ENCODE measurements at places on chromosomes 16 and 17.

- no peak for DNase-seq
Measured at GRCh38 chr17:57551321-57552079, 193.6 kb downstream of the CCDC182 start.

- no peak for DNase-seq
Measured at GRCh38 chr16:3145151-3145550, 10.3 kb downstream of the ZNF213 start.

DNA sequence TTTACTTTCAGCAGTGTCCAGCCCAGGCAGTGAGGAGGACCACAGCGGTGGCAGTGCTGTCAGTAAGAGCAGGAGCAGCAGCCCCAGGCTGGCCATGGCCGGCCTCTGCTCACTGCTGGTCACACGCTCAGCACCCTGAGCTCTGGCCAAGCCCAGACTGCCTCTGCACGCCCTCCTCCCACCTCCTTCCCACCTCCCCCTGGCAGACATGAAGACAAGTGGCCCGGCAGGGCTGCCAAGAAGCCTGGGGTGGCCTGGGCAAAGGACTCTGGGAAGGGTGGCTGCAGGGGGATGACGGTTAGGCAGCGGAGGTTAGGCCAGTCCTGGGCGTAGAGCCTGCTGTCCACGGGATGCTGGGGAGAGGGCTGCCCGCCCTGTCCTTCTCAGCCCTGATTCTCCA lies at the start of gene C16orf89:
C16orf89 (minus strand) TSS at position 144 of the 400 bp plus-strand sequence; CDS start at position 96, 48 bp downstream.
- DNase-seq, result no peak

DNA sequence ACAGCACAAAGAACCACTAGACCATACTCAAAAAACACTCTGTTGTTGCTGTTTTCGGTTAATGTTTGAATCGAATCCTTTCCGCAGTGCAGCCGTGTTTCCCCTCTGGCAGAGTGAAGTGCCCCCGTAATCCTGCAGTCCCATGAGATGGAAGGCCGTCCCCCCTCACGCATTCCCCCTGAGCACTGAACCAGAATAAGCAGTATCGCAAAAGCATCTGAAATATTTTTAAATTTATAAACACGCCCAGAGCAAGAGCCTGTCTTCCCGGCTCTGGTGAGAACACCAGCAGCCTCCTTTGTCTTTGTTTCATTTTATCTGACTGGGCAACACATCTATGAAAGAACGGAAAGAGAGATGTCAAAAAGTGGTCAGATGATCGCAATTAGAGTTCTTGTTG lies 121.0 kb upstream of the ADAMTS18 start:
- DNase-seq, result no peak

- DNase-seq, result no peak
Measured at GRCh38 chr16:69113216-69113615, 7.8 kb downstream of the HAS3 start.

DNA sequence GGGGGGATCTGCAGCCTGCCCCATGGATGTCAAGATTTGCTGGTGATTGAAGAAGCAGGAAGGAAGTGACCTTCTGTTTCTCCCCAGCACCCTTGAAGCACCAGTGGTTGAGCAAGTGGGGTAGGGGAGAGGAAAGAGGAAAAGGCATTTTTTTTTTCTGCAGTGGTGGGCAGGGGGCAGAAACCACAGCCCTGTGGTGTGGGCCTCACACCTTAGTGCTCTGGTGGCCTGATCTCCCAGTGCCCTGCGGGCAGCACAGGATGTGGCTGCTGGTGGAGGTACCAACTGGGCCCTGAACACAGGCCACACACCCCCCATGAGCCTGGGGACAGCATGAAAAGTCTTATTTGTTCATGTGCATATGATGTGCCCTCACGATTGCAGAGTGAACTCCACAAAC lies 7.1 kb downstream of the ITGAD start:
- DNase-seq, result no peak

DNA sequence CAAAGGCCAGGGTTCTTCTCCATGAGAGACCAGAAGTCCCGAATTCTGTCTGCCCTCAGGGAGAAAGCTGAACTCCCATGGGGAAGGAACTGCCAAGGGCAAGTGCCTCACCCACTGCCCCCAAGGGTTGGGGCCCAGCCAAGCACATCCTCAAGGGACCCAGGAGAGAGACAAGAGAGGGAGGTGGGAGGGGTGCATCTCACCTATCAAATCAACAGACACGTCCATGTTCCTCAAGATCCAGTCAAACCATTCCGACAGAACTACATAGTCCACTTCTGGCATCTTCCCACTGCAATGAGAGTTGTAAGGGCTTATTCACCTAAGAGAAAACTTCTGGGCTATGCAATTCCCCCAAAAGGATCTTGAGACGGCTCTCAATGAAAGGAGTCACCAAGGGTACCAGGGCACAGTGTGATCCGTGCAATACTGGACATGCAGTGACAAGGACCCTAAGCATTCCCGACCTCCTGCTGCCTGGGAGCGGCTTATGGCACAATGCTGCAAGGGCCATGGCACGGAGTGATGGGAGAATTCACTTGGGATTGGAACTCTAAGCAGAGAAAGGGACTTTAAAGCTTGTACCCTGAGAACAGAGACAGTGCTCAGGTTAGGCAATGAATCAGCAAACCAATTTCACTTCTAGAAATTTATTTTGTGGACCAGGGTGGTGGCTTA lies 32.2 kb downstream of the TK2 start:
- peak; percentile 35 for DNase-seq

GRCh38 chr16:73020409-73020884 lies 27.5 kb downstream of the ZFHX3 start:
- DNase-seq, result peak; percentile 89

DNA sequence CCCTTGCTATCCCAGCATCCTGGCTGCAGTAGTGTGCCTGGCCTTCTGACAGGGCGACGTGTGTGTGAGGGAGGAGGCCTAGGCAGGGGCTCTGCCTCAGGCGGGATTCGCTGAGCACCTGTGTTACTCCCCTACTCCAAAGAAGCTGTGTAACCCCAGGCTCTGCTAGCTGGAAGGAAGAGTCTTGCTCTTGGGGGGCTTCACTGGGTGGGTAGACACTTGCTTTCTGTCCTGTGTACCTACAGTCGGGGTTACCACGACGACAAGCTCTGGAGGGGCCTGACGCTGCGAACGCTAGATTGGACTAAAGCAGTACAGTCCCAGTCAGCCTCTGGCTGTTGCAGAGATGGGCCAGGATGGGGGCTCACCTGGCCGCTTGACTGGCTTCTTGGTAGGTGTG lies 9.5 kb downstream of the EXOC7 start:
- no peak for DNase-seq

DNA sequence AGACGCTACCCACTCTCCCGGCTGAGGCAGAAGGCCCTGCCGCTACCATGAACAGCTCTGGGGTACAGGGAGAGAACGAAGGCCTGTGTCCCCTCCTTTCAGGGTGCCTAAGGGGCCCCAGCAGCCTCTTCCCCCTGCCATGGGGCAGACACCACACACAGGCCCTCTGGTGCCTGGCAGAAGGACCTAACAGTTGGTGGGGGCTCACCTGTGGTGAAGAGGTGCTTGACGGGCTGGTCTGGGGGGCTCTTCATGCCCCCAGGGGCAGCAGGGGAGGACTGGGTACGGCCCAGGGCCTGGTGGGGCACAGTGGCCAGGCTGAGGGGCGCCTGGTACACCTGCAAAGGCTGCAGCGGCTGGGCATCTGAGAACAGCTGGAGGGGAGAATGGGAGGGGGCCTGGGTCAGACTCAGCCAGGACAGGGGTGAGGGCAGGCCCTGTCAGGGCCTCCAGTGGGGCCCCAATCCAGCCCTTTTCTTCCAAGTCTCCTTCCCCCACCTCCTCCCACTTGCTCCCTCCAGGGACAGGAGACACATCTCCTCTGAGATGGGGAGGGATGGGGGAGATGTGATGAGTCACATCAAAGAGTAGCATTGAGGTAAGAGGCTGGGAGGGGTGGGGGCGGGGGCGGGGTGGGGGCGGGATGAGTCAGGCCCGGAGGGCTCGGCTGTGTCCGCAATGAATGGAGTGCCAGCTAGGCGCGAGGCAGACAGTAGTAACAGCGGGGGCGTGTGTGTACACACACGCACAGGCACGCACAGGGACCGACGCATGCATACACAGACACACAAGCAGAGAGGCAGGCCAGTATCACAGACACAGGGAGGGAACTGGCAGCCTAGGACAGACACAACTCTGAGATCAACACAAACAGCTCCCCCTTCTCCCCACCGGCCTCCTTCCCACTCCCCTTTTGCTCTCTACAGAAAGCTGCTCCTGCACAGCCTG lies 16.1 kb downstream of the G6PC3 start:
- DNase-seq, result peak; percentile 50

GRCh38 chr16:6892966-6893365 lies 439.7 kb upstream of the RBFOX1 start:
- no peak for DNase-seq

- peak; percentile 52 for DNase-seq
Measured at GRCh38 chr17:31371511-31372097, 19.9 kb upstream of the RAB11FIP4 start.

GRCh38 chr17:37096071-37096470 lies 147.3 kb downstream of the AATF start:
- DNase-seq, result no peak

- DNase-seq, result no peak
Measured at GRCh38 chr17:42460371-42460770, 1.7 kb downstream of the ATP6V0A1 start.

DNA sequence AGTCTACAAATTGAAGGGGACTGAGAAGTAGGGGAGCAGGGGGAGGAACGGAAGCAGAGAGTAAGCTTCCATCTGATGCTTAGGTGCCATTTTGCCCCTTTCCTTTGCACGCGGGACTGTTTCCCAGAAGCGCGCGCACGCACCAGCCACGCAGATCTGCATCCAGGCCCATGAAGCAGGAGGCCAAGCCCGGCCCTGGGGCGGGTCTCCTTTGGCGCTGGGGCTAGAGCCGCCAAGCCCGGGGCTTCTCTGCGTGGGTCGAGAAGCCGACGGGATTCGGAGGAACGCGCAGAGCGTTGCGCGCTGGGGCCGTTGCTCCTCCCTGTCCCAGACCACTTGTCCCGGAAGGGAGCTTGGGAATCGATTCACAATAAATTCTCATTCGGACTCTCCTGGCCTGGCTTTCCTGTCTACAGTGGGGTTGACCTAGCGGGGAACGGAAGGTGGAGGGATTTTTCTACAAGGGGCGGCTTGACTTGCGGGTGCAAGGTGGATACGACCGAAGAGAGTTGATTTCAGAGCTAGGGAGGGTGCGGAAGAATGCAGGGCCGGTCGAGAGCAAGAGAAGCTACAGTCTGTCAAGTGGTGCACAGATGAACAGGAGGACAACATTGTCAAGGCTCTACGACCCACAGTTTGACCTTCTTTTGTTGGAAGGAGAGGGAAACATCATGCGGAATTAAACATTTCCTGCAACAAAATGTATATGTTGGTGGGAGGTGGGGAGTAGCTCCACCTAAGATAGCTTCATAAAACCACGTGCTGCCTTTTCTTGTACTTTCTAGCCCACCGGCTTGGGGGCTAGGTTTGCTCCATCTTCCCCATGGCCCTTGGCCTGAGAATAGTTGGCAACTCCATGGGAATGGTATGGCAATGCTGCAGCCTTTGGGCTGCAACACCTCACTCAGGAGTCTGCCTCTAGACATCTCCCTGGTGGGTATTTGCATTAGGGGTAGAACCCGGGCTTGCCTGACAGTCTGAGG lies 4.5 kb downstream of the HOXB9 start:
- no peak for DNase-seq

GRCh38 chr17:78159575-78160158 lies 8.7 kb upstream of the SYNGR2 start:
- DNase-seq, result no peak

- no peak for DNase-seq
Measured at GRCh38 chr16:64654178-64654577, 467.7 kb downstream of the CDH11 start.

DNA sequence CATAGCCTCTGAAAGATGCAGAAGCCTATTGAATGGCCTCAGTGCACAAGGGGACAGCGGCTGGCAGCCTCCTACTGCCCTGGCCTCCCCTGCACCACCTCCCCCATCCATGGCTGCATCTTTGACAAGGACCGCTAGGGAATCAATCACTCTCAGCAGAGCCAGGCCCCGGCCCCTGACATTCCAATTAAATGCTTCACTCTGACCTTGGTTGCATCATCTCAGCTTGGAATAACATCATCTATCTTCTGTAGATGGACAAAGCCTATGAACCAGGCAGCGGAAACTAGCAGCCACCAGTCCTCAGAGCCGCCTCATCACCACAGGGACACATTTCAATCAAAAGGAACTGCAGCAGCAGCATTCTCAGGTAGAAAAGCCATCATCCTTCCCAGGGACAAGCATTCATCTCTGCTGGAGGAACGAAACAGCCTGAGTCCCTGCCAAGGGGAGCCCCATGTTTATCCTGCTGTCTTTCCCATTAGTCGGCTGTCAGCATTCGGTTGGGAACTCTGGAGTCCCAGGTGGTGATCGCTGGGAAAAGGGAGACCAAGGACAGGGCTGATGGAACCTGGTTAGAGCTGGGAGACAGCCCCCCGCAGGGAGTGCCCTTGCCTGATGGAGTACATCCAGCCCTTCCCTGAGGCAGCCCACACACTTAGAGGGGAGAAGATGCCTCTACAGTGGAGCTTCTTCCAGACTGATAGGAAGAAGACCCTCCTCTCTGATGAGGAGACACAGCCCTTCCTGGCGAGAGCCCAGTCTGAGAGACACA lies 11.5 kb upstream of the TMEM132E start:
- no peak for DNase-seq

GRCh38 chr16:8571061-8571596 lies 19.2 kb downstream of the TMEM114 start:
- DNase-seq, result no peak

DNA sequence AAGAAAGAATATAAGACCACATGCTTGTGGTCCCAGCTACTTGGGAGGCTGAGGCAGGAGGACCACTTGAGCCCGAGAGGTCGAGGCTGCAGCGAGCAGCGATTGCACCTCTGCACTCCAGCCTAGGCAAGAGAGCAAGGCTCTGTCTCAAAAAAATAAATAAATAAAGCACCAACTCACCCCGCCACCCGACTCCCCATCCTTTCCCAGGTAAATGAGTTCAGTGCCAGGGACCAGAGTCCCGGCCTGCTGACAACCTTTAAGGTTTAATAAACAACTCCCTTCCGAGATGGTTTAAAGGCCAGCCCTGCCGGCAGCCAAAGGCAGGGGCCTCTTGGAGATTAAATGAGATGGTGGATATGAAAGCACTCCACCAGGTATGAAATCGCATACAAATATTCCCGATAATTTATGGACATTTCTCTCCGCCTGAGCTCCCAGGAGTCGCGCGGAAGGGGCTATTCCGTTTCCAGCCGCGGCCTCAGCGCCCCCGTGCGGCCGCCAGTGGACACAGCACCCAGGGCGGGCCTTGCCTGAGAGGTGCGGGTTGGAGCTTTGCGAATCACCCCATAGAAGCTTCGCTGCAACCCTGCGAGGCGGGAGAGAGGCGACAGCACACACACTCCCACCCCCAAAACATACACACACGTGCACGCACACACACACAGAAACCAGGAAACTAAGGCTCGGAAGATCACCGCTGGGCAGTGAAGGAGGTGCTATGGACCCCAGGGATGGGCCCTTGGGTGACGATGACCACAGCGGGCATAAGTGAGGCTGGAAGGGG lies 4.0 kb upstream of the RPL38 start:
- DNase-seq, result peak; percentile 50

GRCh38 chr17:42284566-42284965 lies 3.7 kb upstream of the STAT5A start:
- no peak for DNase-seq

GRCh38 chr16:22022151-22022550 lies 14.2 kb downstream of the MOSMO start:
- DNase-seq, result no peak

Data from endothelial cell of umbilical vein (primary cell).